Mammary epithelial cell (primary cell): ENCODE measurements at places on chromosomes 5 and 9.
A peak's percentile ranks its signal among the peaks of the same experiment; 100 is the strongest.

DNA sequence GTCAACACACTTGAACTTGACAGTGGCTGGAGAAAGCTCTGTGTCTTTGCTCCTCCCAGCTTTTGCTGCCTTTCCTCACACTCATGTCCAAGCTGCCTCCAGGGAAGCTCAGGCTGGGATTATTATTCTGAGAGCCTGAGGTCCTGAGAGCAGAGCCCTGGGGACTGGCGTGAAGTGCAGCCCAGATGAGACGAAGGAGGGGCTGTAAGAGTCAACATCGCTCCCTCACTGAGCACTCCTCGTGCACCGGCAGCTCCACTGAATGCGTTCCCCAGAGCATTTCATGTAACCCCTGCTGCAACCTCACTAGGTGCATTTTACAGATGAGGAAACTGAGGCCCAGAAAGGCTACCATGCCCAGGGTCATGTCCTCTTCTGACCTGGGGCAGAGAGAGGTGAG, 63.5 kb upstream of the PHYKPL start:
- DNase-seq, result no peak

- DNase-seq, result no peak
Measured at GRCh38 chr5:13749766-13750165, 194.7 kb downstream of the DNAH5 start.

DNA sequence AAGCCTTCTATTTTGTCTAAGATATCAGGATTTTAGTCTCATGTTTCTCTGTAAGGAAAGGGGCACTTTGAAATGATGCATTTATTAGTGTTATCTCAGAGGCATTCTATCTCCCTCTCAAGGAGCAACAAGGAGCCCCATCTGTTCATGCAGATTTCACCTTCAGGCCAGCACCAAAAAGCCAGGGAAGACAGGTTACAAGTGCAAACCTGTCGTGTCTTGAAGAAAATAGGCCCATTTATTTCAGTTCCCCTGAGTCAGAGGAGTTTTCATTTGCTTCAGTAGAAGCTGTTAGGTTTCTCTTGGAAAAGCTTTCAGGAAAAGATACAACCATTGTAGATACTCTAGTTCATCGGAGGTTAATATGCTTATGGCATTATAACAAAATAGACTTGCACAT, 97.2 kb downstream of the SPOCK1 start:
- DNase-seq, result peak; percentile 59

GRCh38 chr9:83584995-83585394, 37.9 kb upstream of the IDNK start:
- DNase-seq, result no peak

GRCh38 chr5:174572591-174572990, 151.8 kb upstream of the MSX2 start:
- peak; percentile 35 for DNase-seq

DNA sequence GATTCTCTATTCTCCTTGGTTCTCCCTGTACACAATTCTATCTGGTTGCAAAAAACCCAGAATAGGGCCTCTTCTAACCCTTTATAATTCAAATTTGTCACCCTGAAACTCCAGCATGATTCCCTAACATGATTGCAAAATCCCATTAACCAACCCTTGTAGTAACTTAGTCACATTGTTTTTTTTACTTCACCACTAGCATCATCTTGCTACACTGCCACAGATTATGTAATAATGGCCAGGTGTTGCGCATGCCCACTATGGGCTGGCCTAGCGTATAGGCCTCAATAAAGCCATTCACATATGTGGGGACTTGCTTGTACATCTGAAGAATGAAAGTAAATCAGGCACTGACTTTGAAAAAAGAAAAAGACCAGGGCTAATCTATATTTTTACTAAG, 25.7 kb downstream of the FAM170A start:
- peak; percentile 91 for DNase-seq

GRCh38 chr5:108124596-108124995, 257.3 kb downstream of the FBXL17 start:
- no peak for DNase-seq
